Stimulated activated CD4-positive, alpha-beta T cell treated with anti-CD3 and anti-CD28 coated beads, Interleukin-4, amount 100 ng/mL, for 4 hours (primary cell): ENCODE measurements at places on chromosomes 7 and 10.

GRCh38 chr7:24718977-24719491, 38.2 kb downstream of the GSDME start:
- DNase-seq = no peak

GRCh38 chr10:51109801-51110533, 35.7 kb downstream of the PRKG1 start:
- no peak for DNase-seq

GRCh38 chr10:93491602-93492121, 4.8 kb upstream of the CEP55 start:
- no peak for DNase-seq

DNA sequence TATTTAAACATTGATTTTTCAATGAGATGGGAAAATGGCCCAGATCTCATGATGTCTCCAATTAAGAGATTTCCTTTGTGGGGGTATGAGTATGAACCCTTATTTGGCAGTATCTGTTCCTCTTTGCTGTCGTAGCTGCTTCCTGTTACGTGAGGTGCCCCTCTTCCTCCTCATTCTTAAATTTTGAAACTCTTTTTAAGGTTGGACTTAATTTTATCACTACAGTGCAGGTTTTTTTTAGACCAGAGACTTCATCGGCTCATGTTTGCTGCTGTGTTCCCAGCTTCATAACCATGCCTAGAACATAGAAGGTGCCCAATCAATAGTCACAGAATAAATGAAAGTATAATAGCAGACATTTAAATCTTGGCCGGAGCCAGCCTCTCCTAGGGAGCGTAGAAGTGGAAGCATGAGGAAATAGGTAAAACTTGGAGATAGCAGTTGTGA, 2.4 kb downstream of the MIOS start:
- DNase-seq = no peak

GRCh38 chr10:26969145-26969926, 108.6 kb upstream of the ABI1 start:
- no peak for DNase-seq

GRCh38 chr10:17387861-17388503, 66.4 kb downstream of the ST8SIA6 start:
- no peak for DNase-seq

DNA sequence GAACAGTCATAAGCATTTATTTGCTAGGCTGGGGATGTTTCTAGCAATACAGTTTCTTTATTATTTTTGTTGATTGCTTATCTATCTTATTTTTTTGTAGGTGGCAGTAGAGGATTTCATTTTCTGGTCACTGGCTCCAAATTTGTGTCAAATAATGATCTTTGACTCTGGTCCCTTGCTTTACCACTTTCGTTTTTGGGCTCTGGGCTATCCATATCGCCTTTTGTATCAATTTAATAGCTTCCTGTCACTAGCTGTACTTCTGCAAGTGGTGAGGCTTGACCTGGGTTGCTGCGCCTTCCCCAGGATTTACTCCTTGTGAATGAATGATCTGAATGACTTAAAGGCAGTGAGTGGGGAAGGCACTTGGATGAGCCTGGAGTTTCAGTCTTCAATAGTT, 48.4 kb downstream of the MDFIC start:
- DNase-seq = no peak

DNA sequence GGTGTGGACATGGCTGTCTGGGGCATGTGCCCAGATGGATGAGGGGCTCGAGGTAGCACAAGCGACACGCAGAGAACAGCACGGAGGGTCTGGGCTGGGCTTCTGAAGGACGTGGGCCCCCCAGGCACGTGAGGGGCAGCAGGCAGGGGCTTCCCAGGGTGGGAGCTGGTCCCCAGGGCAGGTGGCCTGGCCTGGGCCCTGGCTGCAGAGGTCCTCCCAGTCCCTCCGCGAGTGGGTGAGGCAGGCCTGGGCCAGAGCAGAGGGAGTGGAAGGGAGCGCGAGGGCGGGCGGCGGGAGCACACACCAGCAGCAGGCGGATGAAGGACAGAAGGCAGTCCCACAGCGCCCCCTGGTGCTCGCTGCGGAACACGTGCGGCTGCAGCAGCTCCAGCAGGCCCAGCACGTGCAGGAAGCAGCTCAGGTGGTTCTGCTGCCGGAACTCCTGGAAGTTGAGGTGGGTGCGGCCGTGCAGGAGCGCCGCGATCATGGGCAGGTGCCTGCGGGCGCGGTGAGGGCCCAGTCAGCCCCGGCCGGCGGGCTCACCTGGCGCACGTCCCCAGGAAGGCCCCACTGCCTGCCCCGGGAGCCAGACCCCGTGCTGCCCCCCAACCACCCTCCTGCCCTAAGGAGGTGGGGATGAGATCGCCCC, 14.7 kb upstream of the MICALL2 start:
- DNase-seq = peak; percentile 80

GRCh38 chr7:47232751-47233412, 349.0 kb downstream of the TNS3 start:
- DNase-seq = no peak

DNA sequence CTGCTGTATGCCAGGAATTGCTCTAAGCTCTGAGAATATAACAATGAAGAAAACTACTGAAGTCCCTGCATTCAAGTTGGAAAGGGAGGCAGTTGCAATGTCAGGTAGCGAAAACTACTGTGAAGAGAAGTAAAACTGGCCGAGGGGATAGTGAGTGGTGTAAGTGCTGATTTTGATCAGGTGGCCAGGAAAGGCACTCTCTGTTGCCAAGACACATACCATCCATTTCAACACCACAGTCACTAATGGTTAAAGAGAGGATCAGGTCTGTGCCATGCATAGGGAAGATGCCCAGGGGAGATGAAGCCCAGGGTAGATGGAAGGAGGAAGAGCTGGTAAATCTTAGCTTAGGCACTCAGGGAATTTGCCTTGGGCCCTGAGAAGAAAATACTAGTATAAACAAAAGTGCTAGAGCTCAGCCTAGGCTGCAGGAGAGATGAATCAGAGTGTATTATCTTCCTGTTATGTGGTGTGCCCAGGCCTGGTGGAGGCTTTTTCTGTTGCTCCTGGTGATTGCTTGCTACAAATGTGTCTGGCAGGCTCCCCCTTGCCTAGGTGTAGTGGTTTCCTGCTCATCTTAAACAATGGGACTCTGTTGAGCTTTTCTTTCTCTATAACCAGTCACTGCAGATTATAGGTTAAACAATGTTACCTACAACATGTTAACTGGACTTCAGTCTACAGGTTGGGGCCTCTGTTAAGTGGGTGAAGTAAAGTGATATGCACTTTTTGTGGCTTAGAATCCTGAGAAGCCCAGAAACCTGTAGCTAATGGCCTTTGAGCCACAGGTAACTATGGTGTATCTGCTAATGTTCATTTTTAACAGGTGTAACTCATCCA, 125.5 kb downstream of the LRRC4 start:
- no peak for DNase-seq

DNA sequence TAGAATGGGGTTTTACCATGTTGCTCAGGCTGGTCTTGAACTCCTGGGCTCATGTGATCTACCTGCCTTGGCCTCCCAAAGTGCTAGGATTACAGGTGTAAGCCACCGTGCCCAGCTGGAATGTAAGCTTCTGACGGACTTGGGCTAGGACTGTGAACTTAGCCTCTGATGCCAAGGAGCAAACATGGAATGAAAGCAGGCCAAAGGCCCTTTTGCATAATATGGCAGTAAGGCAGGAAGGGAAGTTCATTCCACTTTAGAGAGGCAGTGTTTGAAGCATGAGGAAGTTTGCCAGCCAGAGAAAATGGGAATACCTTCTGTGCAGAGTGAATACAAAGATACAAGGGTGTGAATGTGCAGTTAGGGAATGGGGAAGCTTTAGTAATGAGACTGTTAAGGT, 20.3 kb downstream of the VCL start:
- no peak for DNase-seq

- no peak for DNase-seq
Observed at GRCh38 chr7:1113548-1113885, 25.6 kb downstream of the GPER1 start.

GRCh38 chr7:7209412-7210050, 27.2 kb downstream of the C1GALT1 start:
- DNase-seq = no peak

DNA sequence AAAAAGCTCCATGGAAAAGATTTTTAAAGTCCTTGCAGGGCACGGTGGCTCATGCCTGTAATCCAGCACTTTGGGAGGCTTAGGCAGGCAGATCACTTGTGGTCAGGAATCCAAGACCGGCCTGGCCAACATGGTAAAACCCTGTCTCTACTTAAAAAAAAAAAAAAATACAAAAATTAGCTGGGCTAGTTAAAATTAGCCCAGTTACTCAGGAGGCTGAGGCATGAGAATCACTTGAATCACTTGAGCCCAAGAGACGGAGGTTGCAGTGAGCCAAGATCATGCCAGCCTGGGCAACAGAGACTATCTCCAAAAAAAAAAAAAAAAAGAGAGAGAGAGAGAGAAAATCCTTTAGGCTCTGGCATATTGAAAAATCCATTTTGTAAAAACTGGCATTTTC, 61.9 kb downstream of the CCDC6 start:
- no peak for DNase-seq

DNA sequence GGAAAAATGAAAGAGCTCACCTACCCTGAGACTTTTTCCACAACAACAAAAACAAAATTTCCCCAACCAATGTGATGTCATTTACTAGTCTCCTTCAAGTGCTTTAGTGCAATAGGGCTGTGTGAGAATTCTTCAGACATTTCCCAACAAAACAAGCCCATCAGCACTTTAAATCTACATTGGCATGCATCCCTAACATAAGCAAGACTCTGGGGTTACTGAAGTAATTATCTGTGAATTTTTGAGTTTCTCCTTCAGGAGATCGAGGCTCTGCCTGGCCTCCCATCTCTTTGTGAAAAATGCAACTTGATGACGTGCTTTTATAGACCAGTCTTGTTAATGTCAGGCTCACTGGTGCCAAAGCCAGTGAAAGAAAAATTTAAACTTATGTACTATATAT, 255.6 kb downstream of the GFRA1 start:
- DNase-seq = no peak

- no peak for DNase-seq
Observed at GRCh38 chr7:127588697-127589482, 679 bp downstream of the ARF5 start.

DNA sequence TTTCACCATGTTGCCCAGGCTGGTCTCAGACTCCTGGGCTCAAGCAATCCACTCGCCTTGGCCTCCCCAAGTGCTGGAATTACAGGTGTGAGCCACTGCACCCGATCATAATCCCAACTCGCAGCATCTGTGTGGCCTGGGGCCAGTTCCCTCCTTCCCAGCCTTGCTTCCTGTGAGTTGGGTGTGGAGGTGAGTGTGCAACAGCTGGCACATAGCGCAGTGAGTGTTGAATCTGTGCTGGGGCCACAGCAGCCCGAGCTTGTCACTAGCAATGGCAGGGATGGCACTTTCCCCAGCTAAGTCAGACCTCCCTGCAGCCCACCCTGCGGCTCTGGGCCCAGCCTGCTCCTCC, 12.2 kb downstream of the TMEM184A start:
- no peak for DNase-seq

DNA sequence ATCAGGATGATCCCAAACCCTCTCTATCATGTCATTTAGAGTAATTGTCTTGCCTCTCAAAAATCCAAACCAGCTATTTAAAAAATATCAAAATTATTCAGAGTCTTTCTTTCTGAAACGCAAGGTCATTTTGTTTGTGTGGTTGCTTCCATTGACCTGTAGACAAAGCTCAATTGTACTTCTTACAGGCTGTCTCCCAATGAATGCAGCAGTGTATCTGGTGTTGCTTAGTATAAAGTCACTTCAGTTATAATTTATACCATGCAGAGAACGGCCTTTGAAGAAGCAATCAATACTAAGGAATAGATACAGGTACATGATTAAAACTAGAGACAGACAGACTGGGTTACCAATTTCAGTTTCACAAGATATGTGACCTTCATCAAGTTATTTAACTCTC, 80.9 kb downstream of the DOCK4 start:
- DNase-seq = no peak

DNA sequence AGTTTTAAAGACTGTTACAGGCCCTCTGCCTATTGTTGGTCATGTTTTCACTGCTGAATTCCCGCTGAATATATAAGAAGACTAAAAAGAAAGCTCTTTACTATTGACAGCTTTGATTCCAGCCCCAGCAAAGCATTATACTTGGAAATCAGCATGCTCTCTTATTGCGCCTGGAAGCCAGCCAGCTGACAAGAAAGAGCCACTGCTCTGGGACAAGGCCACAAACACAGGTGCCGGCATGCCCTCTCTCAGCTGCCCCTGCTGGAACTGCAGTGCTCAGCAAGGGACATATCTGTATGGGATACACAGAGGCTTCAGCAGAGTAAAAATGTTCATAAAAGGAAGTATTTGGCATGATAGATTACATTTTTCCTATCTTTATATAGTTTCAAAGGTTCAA, 523.9 kb downstream of the ADRA2A start:
- DNase-seq = no peak

DNA sequence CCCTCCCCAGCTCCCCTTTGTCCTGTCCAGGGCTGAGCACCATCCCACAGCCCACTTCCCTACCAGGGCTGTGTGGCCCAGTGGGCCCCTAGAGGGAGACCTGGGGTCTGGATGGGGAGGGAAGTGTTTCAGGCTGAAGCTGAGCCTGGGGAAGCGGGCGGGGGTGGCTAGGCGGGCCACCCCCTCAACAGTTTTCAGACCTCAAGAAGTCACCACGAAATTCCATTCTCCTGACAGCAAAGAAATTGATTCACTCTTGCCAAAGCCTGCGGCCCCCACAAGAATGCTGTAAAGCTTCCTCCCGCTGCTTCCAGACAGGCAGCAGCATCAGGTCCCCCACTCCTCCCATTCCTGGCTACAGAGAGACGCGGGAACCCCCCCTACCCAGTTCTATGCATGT, 2.5 kb upstream of the LFNG start:
- DNase-seq = no peak

- no peak for DNase-seq
Observed at GRCh38 chr10:88926566-88927415, 25.8 kb downstream of the ACTA2 start.

DNA sequence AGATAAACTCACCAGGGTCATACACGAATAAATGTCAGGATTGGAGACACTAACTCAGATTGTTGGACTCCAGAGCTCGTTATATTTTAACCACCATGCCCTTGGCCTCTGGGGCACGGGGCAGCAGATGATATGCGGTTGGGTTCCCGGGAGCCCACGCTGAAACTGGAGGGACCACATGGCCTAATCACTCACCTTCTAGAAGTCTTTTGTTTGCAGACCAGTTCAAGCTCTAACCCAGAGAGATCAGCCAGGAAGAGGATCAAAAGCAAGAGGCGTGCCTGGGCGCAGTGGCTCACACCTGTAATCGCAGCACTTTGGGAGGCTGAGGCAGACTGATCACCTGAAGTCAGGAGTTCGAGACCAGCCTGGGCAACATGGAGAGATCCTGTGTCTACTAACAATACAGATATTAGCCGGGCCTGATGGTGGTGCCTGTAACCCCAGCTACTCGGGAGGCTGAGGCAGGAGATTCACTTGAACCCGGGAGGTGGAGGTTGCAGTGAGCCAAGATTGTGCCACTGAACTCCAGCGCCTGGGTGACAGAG, 42.6 kb upstream of the ECHDC3 start:
- no peak for DNase-seq

DNA sequence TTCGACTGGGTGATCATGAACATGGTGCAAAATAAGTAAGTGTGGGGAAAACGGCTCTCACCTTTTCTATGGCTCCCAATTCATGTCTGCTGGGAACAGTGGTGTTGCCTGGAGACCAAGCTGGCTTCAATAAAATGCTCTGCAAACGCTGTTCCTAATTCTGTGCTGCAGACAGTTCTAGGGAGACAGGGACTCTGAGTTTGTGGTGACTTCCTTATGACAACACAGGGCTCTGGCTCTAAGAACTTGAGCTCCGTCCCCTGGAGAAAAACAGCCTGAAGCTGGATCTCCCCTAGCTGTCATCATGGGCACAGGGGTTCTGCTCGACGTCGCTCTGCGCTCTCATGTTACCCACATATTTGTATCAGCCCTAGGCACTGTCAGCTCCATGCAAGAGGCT, 61.0 kb upstream of the INSYN2A start:
- no peak for DNase-seq
